Motor neuron (in vitro differentiated cells): ENCODE measurements at places on chromosomes 1 and 21.

GRCh38 chr1:27941671-27942540 is 7.1 kb downstream of the SMPDL3B start:
- ATAC-seq = peak; percentile 29

DNA sequence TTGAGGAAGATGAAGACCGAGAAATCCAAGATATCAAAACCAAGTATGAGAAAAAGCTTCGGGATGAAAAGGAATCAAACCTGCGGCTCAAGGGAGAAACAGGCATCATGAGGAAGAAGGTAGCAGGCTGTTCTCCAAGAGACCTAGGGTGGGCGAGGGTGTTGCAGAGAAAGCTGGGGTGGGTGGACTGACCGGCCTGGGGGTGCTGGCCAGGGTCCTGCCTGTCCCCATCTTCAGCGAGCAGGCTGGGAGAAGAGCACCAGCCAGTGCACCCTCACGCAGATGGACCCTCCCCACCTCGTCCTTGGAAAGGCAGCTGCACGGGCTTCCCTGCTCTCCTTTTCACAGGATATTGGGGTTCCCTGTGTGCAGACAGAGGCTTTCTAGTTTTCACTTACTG is 46.9 kb upstream of the TMEM125 start:
- ATAC-seq = no peak

- ATAC-seq = no peak
These were observed 19.9 kb downstream of the TLR5 start for GRCh38 chr1:223123011-223123610.

DNA sequence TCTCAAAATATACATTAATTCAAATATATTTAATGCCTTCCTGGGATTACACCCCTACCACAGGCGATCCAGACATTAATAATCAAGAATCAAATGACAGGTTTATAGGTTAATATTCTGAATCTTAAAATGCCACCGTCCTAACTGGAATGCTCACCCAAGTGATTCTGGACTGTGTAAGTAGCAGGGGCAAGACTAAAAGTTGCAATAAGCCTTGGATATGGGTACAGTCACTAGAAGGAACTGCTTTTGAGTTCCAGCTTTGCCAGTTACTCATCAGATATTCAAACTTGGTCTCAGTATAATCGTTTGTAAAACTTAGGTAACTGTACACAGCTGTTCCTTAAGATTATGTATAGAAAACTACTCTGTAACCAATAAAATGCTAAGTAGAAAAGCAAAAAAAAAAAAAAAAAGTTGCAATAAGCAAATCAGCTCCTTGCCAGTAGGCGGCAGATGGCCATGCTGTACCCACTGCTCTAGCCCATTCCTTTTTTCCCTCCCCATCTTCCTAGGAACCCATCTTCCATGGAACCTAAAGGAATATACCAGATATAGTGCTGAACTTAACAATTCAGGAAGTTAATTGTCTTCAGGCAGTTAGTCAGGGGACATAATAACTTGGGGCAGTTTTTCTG is 10.5 kb downstream of the RO60 start:
- ATAC-seq = peak; percentile 83

- peak; percentile 71 for ATAC-seq
These were observed 116.4 kb upstream of the KCNJ15 start for GRCh38 chr21:38140207-38140903.

DNA sequence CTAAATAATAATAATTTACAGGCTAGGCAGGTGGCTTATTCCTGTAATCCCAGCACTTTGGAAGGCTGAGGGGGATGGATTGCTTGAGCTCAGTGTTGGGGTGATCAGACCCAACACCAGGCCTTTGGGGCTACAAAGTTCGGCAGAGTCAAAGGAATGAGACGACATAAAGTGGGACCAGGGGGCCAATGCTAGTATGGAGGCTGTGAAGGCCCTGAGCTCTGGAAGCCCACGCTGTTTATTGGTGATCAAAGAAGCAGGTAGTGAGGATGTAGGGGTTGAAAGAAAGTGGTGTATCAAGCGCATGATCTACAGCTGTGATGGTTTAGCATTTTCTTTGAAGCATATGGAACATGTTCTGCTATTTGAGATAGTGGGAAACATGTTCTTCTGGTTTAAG is 5.6 kb downstream of the BTBD8 start:
- no peak for ATAC-seq

DNA sequence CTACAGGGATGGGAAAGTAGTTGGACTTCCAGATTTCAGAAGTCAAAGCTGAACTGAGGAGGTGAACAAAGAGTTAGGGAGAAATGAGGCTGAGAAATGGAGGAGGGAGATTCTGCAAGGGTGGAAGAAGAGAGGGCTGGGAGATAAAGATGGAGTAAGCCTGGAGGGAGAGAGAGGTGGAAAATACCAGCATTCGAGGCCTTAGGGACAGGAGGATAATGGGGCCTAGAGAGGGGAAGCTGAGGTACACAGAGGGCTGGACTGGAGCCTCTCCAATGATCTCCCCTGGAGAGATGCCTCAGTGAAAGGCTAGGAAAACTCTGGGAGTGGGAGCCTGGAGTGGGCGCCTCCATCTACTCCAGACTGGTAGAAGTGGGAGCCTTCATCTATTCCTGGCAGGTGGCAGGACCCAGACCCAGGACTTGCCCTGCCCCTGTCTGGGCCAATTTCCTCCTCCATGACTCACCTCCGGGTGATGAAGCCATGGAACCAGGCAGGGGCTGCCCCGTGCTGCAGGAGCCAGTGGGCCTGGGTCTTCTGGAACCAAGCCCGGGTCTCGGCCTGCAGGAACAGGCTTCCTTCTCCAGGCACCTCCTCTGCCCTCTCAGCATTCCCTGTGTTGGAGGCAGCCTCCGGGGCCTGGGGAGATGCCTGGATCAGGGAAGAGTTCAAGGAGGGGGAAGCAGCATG is 1.9 kb downstream of the SH2D2A start:
- no peak for ATAC-seq

DNA sequence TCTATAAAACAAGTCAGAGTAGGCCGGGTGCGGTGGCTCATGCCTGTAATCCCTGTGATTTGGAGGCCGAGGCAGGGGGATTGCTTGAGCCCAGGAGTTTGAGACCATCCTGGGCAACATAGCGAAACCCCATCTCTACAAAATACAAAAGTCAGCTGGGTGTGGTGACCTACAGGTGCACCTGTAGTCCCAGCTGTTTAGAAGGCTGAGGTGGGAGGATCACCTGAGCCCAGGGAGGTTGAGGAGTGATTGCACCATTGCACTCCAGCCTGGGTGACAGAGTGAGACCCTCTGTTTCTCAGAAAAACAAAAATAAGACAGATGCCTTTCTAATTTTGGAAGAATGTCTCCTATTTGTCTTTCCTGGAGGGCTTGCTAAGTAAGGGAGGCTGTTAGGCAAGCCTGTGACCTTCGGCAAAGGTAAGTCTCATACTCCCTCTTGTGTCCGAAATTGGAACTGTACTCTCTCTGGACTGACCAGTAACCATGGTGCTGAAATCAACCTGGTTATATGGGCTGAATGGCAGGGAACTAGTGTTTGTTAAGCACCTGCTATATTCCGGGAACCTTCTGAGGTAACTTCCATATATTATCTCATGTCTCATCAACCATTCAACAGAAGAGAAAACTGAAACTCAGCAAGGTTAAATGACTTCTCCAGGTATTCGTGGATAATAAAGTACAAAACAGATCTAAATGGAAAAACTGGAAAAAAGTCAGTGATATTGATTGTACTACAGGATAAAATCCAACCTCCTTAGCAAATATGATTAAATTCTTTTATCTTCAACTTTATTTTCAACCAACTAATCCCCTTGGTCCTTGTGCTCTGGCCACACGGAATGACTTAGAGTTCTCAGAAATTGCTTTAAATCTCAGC is 11.8 kb upstream of the RAB3B start:
- peak; percentile 91 for ATAC-seq

DNA sequence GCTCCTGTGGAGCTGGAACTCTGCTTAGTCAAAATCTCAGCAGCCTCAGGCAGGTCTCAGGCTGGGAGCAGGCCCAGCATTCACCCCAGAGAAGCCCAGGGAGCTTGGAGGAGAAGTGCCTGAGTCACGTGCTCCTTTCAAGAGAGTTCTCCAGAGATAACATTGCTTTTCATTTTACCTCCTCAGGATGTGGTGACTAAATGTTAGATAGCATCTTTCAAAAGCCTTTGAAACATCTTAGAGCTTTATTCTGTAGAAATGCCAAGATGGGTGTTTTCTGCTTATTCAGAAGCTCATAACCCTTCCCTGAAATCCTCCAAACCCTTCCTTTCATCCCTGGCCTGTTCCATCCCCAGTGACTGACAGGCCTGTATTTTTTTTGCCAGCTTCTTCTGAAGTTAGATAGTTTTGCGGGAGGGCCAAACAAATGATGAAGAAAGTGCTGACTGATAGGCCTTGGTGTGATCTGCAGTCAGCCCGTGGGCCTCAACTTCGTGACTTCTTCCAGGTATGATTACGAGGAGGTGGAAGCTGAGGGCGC is 58.0 kb downstream of the PGM1 start:
- no peak for ATAC-seq

DNA sequence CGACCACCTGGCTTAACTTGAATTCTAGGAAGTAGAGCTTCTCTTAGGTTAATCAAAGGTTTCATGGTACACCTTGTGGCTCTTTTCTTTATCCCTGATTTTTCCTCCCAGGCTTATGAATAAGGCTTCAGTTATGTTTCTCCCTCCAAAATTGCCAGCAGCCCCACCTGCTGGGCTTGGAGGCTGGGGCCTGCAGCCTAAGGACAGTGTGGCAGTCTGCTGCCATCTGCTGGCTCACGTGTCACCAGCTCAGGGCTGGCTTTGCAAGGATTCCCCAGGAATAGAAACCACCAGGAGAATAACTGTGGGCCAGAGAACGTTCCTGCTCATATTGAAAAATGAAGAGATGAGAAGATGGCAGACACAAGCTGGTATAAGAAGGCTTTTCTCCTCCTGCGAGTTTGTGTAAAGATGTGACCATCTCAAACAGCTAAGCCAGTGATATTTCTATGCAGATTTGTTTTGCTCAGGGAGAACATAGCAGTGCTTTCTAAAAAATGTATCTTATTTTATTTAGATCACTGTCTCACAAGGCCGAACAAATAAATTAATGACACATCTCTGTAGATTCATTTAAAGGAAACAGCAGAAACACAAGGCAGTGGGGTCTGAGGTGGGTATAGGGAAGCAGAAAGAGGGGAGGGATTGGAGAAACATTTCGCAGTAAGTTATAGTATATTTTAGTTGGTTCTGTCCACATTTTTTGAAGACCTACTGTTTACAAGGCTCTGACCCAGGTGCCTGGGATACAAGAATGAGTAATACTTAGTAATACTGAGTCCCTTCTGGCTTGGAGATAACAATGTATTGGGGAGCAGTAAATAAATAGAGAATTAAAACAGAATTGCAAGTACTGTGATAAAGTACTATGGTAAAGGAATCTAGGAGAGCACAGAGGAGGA is 291.1 kb upstream of the SGIP1 start:
- peak; percentile 95 for ATAC-seq
